ENCODE measurements at places on chromosomes 6 and 20.
A peak's percentile ranks its signal among the peaks of the same experiment; 100 is the strongest.

GRCh38 chr6:63689421-63689820 lies 53.8 kb downstream of the PHF3 start:
- H3K4me1 ChIP-seq = no peaks in the 10 kb centered on the region
- no peak for DNase-seq
- H3K36me3 ChIP-seq = peaks cover 6% of the 10 kb centered on the region

- H3K4me1 ChIP-seq = peaks cover 9% of the 10 kb centered on the region
- no peaks in the 10 kb centered on the region for H3K36me3 ChIP-seq
- H3K4me3 ChIP-seq = no peak overlapping the region
- H3K27me3 ChIP-seq = no peaks in the 10 kb centered on the region
- DNase-seq = no peak
Observed at GRCh38 chr6:13355999-13356785, 27.9 kb upstream of the TBC1D7 start.

- peaks cover 2% of the 10 kb centered on the region for H3K4me1 ChIP-seq
- DNase-seq = no peak
- H3K4me3 ChIP-seq = no peak overlapping the region
- no peaks in the 10 kb centered on the region for H3K36me3 ChIP-seq
- H3K27me3 ChIP-seq = no peaks in the 10 kb centered on the region
Observed at GRCh38 chr6:120990866-120991265, 343.4 kb downstream of the TBC1D32 start.

- no peaks in the 10 kb centered on the region for H3K36me3 ChIP-seq
- H3K27ac ChIP-seq = no peak overlapping the region
- H3K4me1 ChIP-seq = no peaks in the 10 kb centered on the region
- DNase-seq = no peak
- H3K4me3 ChIP-seq = no peak overlapping the region
Observed at GRCh38 chr6:117149324-117149723, 116.0 kb upstream of the VGLL2 start.

GRCh38 chr6:16754876-16755275 lies 6.4 kb downstream of the ATXN1 start:
- peaks cover 9% of the 10 kb centered on the region for H3K4me1 ChIP-seq
- no peak overlapping the region for H3K4me3 ChIP-seq

DNA sequence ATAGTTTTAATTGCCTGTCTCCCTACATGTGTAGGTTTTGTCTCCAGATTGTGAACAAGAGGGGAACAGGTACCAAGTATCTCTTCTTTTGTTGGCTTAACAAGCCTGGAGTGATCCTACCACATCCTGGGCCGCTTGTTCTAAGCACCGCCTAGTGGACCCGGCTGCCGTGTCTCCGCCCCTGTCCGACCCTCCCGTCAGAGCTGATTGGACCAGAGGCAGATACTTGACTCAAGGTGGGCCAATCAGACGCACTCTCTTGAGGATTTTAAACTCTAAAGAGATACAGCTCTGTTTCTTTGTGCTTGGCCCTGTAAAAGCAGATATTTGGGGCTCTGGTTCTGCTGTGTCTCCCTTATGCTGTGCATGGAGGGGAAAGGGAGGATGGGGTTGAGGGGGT lies 68.2 kb downstream of the PRDM1 start:
- H3K36me3 ChIP-seq = no peaks in the 10 kb centered on the region
- H3K27me3 ChIP-seq = peaks cover 19% of the 10 kb centered on the region
- no peak for DNase-seq

GRCh38 chr20:13017883-13018535 lies 9.2 kb downstream of the SPTLC3 start:
- DNase-seq = no peak
- no peak overlapping the region for H3K27ac ChIP-seq
- H3K36me3 ChIP-seq = no peaks in the 10 kb centered on the region
- H3K4me1 ChIP-seq = peaks cover 3% of the 10 kb centered on the region

DNA sequence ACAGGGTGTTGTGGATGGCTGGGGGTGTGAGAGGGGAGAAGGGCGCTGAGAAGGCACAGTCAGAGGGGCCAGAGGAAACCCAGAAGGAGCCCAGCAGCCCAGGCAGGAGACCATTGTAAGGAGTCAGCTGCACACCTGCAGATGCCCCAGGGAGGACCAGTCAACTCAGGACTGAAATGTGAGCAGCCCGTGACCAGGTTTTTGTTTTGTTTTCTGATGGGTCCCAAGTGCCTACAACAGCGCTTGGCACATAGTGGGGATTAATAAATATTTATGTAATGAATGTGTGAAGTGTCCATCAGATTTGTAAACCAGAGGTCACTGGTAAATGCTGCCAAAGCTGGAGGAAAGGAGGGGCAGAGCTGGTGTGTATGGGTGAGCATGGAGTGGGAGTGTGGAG lies 30.2 kb downstream of the TRAM2 start:
- H3K27me3 ChIP-seq = no peaks in the 10 kb centered on the region
- no peak overlapping the region for H3K27ac ChIP-seq
- no peak overlapping the region for H3K4me3 ChIP-seq
- no peak for DNase-seq
- H3K36me3 ChIP-seq = no peaks in the 10 kb centered on the region

GRCh38 chr6:149910721-149911151 lies 12.2 kb downstream of the RAET1G start:
- DNase-seq = no peak
- no peak overlapping the region for H3K27ac ChIP-seq
- no peaks in the 10 kb centered on the region for H3K27me3 ChIP-seq
- no peaks in the 10 kb centered on the region for H3K36me3 ChIP-seq

DNA sequence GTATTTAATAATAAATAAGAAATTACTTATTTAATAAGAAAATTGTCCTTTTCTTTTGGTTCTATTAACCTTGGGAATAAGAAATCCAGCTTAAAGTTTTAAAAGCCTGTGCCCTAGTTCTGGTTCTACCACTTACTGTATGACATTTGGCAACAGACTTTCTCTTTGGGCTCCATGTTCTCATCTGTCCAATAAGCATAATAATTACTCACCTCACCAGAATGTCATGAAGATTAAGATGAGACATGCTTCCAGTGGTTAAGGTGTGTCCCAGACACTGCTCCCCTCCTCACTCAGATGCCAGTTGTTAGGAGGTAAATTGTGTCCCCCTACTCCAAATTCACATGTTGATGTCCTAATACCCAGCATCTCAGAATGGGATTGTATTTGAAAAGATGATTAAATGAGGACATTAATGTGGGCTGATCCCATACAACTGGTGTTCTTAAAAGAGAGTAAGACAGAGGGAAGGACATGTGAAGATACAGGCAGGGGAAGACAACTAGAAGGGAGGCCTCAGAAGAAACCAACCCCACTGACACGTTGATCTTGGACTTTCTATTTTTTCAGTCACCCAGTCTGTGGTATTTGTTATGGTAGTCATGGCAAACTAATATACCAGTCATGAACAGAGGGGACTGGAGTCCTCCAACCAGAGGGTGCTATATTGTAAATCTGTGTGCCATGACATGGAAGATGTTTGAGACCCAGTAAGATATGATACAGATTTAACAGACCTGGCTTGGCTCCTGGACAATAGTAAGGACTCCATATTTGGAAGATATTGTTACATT lies 6.4 kb upstream of the MICAL1 start:
- H3K36me3 ChIP-seq = peaks cover 14% of the 10 kb centered on the region
- no peak overlapping the region for H3K27ac ChIP-seq
- peaks cover 3% of the 10 kb centered on the region for H3K4me1 ChIP-seq
- no peak overlapping the region for H3K4me3 ChIP-seq

GRCh38 chr6:28988536-28989311 lies 16.4 kb downstream of the ZNF311 start:
- peak; percentile 75 for DNase-seq
- no peaks in the 10 kb centered on the region for H3K36me3 ChIP-seq
- H3K27me3 ChIP-seq = no peaks in the 10 kb centered on the region
- H3K4me1 ChIP-seq = no peaks in the 10 kb centered on the region
- H3K4me3 ChIP-seq = peak overlapping the region; percentile 78

GRCh38 chr6:129498950-129499842 lies 210.8 kb downstream of the ARHGAP18 start:
- H3K4me1 ChIP-seq = peaks cover 10% of the 10 kb centered on the region
- H3K27ac ChIP-seq = no peak overlapping the region
- no peaks in the 10 kb centered on the region for H3K36me3 ChIP-seq
- no peak overlapping the region for H3K4me3 ChIP-seq

DNA sequence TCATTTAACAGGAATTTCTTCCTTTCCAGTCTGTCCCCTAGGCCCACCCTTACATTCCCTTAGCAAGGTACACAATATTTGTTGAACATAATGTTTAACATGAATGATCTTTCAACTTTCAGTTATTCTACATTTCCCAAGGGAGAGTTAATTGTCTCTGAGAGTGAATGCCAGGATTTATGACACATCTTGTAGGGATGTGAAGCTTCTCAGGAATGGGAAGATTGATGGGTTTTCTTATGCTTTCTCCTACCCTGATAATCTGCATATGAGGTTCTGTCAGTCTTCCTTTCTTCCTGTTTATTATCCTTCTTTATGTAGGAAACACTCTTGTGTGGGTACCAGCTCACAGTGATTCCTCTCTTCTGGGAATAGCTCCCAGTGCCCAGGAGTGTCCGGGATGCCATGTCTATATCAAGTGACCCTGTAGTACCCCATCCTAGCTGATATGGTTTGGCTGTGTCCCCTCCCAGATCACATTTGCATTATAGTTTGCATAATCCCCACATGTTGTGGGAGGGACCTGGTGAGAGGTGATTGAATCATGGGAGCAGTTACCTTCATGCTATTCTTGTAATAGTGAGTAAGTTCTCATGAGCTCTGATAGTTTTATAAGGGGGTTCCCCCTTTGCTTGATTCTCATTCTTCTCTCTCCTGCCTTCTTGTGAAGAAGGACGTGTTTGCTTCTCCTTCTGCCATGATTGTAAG lies 7.1 kb upstream of the FYN start:
- no peaks in the 10 kb centered on the region for H3K36me3 ChIP-seq
- no peaks in the 10 kb centered on the region for H3K4me1 ChIP-seq
- no peak overlapping the region for H3K4me3 ChIP-seq
- H3K27ac ChIP-seq = no peak overlapping the region
- no peak for DNase-seq

Measured in neuronal stem cell (in vitro differentiated cells).